ENCODE measurements at places on chromosomes 7 and 10.
A peak's percentile ranks its signal among the peaks of the same experiment; 100 is the strongest.

GRCh38 chr7:111301891-111302290 lies 211.0 kb downstream of the LRRN3 start:
- DNase-seq, result no peak

DNA sequence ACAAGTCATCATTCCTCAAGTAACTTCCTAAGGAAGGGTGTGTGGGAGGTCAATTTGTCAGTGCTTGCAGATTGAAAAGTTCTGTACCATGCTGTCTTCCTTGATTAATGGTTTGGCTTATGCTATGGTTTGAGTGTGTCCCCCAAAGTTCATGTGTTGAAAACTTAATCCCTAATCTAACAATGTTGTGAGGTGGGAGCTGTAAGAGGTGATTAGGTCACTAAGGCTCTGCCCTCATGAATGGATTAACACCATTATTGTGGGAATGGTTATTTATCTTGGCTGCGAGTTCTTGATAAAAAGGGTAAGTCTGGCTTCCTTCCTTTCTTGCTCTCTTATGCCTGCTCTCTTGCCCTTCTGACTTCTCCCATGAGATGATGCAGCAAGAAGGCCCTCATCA lies 29.3 kb upstream of the TMEM229A start:
- DNase-seq, result no peak

GRCh38 chr7:88477976-88478375 lies 171.3 kb upstream of the STEAP4 start:
- DNase-seq, result no peak

DNA sequence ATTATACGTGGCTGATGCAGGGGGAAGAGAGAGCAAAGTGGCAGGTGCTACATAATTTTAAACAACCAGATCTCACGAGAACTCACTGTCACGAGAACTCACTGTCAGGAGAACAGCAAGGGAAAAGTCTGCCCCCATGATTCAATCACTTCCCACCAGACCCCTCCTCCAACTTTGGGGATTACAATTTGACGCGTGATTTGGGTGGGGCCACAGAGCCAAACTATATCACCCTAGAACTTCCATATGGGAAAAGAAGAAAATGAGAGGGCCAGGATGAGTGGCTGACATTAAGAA lies 15.8 kb downstream of the EZH2 start:
- no peak for DNase-seq

- DNase-seq, result no peak
These were observed 86.1 kb downstream of the EGFR start for GRCh38 chr7:55104712-55105433.

DNA sequence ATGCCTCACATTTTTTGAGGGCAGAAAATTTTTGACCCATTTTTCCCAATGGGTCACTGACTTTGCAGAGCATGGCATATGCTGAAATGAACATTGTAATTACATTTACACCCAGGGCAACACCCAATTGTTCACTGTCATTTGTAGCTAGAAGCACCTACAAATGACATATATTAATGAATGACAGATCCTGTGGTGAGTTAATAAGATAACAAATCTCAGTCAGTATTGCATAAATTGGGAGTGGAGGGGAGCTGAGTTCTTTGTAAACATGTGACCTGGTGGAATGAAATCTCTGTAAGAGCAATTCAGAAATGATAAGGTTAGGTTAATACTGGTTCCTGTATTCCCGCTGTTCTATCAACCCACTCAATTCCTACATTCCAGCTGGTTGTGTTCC lies 255.1 kb upstream of the LRRN3 start:
- DNase-seq, result no peak

GRCh38 chr10:110444004-110444337 lies 53.7 kb upstream of the DUSP5 start:
- no peak for DNase-seq

DNA sequence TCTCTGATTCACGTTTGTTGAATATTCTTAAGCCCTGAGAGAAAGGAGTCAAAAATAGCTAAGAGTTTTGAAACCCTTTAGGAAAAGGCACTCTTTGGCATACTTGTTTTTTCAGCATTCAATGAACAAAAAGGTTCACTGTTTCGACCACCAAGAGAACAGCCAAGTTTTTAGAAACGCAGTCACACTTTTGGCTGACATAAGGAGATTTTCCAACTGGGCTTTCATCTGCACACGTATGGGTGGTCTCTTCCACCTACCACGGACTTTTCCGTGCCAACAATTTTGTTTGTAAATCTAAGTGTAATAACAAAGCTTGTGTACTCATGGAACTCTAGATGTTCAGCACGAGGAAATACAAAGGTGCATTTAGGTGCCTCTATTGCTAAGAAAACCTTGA lies 270.3 kb downstream of the WDR11 start:
- no peak for DNase-seq

DNA sequence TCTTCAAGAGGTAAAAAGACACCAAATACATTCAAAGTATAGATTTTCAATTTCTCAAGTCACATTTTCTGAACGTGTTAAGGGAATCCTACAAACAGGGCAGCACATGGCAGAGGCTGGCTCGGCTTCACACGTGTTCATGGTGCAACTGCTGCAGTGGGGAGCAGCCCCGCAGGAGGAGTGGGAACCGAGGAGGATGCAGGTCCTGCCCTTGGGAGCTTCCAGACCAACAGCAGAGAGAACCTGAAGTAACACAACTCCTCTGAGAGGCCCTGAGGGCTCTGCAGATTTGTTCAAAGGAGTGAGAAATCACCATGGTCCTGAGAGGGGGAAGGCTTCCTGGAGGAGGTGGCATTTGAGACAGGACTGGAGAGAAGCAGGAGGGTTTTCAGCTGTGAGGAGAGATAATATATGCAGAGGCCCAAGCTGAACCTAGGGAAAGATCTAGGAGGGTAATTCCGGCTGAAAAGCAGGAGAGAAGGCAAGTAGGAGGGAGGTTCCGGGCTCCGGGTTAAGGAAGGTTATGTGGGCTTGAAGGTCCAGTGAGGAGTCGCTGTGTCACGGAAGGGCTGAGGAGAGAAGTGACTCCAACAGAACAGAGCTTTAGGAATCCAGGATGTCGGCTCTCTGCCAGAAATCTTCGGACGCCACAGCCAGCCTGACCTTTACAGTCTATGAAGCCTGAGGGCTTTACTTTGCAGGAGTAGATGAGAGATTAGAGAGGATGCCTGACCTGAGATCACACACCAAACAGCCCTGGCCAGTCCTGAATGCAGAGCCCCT lies 77.5 kb downstream of the GPR26 start:
- DNase-seq, result no peak

- DNase-seq, result no peak
These were observed 4.2 kb upstream of the LIPA start for GRCh38 chr10:89255793-89256192.

- DNase-seq, result no peak
These were observed 622 bp downstream of the WNT16 start for GRCh38 chr7:121329191-121330052.

- no peak for DNase-seq
These were observed 39.1 kb upstream of the ZNF273 start for GRCh38 chr7:64863969-64864368.

- DNase-seq, result peak; percentile 37
These were observed 247.5 kb downstream of the FOXP2 start for GRCh38 chr7:114662002-114662677.

- DNase-seq, result no peak
These were observed 10.9 kb upstream of the GDF2 start for GRCh38 chr10:47311193-47311931.

DNA sequence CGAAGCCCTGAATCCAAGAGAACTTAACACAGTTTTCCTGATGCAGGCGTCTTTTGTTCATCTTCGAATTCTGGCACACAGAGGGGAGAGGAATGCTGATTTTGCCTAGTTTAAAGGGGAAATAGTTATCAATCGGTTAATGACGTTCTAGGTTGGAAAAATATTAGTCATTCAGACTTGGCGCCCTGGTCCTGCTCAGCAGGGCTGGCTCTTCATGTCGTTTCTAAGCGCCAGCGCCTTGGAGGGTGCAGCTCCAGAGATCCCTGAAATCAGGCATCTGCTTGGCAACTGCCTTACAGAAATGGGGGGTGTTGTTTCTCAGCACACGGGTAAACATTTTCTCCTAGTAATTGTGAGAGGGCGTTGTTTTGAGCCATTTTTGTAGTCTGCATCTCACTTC lies 1.3 kb upstream of the PRTFDC1 start:
- no peak for DNase-seq

- DNase-seq, result peak; percentile 16
These were observed 114.0 kb downstream of the BBS9 start for GRCh38 chr7:33243319-33243881.

DNA sequence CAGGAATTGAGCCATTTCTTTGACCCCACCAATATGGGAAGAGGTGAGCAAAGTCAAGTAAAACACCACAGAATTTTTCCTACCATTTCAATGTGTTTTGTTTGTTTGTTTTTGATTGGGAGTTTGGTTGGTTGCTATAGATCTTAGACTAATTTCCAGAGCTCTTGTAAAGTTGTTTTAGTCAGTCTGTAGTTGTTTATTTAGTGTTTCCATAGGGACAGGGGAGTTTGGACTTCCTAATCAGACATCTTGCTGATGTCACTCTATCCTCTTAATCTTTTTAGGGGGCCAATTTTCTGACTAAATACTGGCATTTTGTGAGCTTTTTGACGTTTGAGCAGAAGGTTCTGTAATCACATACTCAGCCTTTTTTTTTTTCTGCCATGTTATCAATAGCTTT lies 266.9 kb downstream of the ABCA13 start:
- no peak for DNase-seq

DNA sequence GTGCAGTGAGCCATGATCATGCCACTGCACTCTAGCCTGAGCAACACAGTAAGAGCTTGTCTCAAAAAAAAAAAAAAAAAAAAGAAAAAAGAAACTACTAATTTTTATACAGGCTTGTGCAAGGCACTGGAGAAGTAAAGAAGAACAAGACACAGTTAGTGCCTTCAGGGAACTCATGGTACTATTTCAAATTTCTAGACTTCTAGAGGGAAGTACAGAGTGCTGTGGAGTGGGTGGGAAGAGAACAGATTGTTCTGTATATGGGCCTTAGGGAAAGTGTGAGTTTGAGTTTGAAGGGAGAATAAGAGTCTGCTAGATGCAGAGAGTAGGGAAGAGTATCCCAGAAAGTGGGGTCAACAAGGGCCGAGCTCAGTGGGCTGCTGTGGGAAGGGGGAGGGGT lies 234.8 kb downstream of the PHTF2 start:
- no peak for DNase-seq

DNA sequence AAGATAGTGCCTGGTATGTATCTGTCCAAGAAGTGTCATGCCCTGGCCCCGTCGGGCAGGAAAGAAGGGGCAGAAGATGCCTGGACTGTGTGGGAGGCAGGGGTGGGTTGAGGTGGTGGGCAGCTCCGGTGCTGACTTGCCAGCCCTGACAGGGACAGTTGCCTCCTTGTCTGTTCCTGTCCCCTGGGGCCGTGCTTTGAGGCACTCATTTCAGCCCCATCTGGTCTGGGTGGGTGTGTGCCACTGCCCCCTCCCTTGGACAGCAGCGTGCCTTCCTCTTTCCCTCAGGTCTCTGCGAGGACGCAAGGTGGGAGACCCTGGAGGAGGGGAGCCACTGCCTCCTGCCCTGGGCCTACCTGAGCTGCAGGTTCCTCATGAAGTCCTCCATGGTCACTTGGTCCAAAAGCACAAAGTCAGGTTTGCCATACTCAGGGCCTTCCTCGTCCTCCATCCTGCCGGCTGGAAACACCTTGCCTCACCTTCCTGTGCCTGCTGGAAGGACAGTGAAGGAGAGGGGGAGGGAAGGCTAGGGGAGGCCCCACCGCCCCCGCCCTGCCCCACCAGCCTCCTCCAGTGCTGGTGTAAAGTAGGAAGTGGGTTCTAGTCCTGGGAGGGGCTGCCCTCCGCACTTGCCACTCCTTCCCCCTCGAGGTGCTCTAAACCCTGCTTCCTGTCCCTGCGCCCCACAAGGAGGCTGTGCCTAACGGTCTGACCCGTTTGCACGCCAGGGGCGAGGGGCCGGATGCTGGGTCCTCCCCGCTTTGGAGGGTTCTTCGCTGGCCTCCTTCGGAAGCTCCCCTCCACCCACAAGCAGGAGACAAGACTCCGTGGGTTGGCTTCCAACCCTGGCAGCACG lies at the start of gene MYO1G:
Gene MYO1G (minus strand): TSS at position 505 of the 856 bp plus-strand sequence. CDS start 54 bp downstream, at position 451.
- no peak for DNase-seq

GRCh38 chr7:3495954-3496353 lies 194.9 kb downstream of the SDK1 start:
- no peak for DNase-seq

GRCh38 chr10:95571390-95571789 lies 10.2 kb upstream of the SORBS1 start:
- no peak for DNase-seq

DNA sequence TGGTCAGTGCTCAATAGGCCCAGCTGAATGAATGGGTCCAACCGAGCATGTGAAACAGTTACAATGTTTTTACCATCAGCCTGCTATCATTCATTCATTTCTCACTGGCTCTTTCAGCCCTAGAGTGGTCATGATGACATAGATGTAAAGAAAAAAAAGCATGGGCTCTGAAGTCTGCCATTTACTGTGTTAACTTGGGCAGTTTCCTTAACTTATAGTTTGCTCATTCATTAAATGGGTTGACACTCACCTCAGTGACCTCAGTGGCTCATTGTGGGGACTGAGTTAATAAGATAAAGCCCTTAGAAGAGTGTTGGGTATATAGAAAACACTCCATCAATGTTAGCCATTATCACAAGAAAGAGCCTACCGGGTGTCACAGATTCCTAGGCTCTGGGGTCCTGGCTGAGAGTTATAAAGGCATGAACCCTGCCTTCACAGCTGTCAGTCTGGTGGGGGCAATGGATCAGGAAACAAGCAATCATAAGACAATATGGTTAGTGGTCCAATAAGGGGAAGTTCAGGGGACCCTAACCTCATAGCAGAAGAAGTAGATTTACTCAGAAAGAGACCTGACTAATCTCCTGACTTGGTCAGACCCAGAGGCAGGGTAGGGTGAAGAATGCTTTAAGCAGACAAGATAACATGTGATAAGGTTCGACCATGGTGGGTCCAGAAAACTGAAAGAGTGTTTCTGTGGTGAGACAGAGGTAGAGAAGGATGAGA lies 29.7 kb upstream of the GPAM start:
- DNase-seq, result no peak

DNA sequence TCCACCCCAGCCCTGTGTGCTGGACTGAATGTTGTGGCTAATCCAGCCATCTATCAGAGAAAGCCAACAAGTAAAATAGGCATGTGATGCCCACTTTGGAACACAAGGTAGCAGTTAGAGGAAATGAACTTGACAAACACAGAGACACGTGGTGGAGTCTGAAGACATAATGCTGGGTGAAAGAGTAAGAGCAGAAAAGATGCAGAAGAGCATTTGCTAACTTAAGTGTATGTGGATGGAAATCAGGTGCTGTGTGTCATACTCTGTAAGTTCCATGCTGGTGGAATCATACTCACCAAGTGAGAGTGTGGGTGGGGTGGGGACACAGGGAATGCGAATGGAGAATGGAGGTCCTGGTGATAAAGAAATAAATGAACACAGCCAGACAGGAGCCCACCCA lies 22.8 kb downstream of the WDFY4 start:
- DNase-seq, result no peak

GRCh38 chr7:42332605-42333222 lies 95.7 kb upstream of the GLI3 start:
- no peak for DNase-seq

GRCh38 chr10:61164458-61165160 lies 220.6 kb upstream of the RHOBTB1 start:
- peak; percentile 23 for DNase-seq
